NCI-H1694 (cell line): ENCODE measurements at places on chromosomes 5 and 9.

- DNase-seq = no peak
These were observed 582.0 kb upstream of the TUSC1 start for GRCh38 chr9:26260238-26260637.

DNA sequence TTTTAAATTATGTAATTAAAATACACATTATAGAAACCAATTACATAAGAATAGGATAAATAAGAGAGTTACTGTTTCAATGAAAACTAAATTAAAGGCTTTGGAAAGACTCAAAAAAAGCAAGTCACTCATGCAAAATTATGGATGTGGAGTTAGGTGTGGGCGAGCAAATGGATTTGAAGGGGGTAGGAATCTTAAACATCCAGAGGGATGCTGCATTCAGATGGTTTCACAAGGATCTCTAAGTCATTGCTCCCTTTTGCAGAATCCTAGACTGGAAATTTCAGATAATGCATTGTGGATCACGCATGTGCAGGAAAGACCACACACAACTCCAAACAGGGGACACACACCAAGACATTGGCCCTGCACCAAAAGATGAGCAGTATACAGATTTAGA, 57.5 kb downstream of the DRD1 start:
- no peak for DNase-seq

GRCh38 chr5:37773809-37774208, 66.0 kb downstream of the GDNF start:
- no peak for DNase-seq

DNA sequence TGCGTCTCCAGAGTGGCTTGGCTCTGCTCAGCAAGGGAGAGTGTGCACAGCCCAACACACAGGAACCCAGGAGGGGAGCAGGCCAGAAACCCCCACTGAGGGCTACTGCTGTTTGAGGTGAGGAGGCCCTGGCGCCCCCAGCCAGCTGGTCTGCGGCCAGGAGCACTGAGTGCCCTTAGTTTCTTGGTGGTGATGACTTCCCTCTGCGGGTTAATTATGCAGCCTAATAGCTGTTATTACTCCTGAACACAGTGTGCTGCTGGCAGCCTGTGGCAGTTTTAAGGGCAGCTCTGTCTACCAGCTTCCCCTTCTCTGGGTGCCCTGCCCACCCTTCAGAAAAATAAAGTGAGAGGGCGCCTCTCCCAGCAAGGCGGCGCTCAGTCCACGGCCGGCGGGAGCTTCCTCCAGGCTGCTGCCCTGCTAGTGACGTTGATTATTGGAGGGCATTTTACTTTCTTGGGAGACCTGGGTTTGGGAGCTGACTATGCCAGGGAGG, 19.2 kb downstream of the GADD45G start:
- DNase-seq = no peak
